Stimulated activated CD4-positive, alpha-beta T cell treated with anti-CD3 and anti-CD28 coated beads, TNF-alpha, amount 100 ng/mL, for 24 hours (primary cell): ENCODE measurements at places on chromosomes 5 and 9.
A peak's percentile ranks its signal among the peaks of the same experiment; 100 is the strongest.

GRCh38 chr9:23635276-23635675 lies 190.8 kb downstream of the ELAVL2 start:
- no peak for DNase-seq

- no peak for DNase-seq
These were observed 29.0 kb downstream of the ADAM19 start for GRCh38 chr5:157546456-157547100.

GRCh38 chr5:38452201-38452600 lies 104.2 kb downstream of the LIFR start:
- no peak for DNase-seq

DNA sequence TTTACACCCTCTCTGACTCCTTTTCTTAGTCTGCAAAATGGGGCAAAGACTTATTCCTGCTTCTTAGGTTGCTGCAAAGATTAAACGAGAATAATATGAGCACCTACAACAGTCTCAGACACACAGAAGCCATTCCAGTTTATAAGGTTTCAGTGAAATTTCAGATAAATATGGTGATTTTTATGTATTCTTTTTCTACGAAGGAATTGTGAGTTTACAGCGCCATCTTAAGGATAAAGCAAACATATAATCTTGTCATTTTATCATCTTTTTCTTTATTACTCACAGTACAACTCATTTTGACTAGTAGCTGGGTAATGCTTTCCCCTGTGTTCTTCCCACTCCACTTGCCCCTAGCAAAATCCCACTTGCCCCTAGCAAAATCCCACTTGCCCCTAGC lies 29.2 kb upstream of the SMC5 start:
- DNase-seq = no peak

DNA sequence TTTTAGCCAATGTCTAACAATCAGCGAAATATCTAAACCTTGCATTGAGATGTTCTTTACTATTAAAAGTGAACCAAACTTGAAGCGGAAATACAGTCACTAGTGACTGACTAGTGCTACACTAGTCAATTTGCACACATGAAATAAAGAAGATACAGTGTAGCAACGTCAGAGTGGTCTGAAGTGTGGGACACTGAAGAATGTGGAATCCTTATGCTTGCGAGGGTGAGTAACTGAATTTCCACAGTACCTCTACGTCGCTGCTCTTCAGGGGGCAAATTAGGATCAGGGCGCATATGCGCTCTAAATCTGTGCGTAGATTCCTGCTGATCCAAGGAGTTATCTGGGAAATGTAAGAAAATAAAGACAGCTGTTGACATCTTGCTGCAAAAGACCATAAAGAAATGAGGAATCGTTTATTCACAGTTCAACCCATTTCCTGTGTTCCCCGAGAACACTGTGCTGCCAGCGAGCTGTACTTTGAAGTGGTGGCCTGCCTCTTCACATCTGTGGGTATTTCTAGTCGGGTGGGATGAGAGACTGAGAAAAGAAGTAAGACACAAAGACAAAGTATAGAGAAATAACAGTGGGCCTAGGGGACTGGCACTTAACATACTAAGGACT lies 39.8 kb upstream of the FLT4 start:
- peak; percentile 10 for DNase-seq
